GM20000 (cell line): ENCODE measurements at places on chromosomes 2 and 18.

GRCh38 chr2:198004921-198005829, 200.8 kb downstream of the PLCL1 start:
- peak; percentile 42 for DNase-seq

DNA sequence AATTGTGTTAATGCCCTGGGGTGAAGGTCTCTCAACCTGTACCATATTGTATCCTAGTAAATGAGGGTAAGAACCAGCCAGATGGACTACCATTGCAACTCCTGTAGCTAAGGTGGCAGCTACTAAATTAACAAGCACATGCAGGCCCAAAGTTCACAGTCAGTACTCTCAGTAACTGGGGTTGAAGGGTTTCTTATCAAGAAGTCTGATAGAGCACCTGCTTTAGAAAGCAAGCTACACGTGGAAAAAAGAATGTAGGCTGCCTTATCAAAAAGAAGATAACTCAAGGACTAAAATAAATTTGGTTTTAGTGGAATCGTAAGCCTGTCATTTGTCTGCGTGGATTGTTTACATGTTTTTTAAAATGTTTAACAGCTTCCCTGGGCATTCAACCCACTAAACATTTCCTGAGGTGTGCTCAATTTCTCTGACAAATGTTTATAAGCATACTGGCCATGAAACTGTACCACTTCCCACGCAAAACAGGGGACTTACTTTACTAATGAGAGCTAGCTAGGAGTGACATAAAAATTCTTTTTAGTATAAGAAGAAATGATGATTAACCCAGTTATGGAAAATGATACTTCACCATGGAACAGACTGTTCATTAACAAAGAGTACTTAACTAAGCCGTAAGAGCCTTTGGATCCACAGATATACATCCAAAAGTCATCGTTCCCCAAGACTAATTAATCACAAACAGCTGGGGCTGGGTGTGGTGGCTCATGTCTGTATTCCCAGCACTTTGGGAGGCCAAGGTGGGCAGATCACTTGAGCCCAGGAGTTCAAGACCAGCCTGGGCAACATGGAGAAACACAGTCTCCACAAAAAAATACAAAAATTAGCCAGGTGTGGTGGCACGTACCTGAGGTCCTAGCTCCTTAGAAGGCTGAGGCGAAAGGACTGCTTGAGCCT, 36.5 kb downstream of the LPIN2 start:
- no peak for DNase-seq

DNA sequence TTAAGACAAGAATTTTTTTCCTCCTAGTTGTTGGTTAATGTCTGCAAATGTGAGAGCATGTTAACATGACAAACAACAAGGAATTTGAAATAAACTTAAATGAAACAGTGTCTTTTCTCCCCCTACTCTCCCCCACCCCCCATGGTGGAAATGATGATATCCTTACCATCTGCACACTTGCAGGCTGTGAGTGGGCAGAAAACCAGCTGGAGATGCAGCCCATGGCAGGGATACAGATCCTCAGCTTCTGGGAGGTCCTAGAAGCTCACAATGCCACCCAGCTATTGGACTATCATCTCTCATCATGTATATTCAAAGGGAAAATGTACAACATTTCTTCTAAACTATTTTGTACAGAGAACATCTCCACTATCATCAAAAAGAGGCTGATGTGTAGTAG, 196.8 kb downstream of the SLC8A1 start:
- DNase-seq = no peak

GRCh38 chr18:63971320-63972001, 1.6 kb downstream of the SERPINB8 start:
- DNase-seq = no peak

- peak; percentile 90 for DNase-seq
Observed at GRCh38 chr2:25341011-25341727, 556 bp downstream of the DNMT3A start.

- DNase-seq = no peak
Observed at GRCh38 chr2:9050122-9050809, 46.8 kb upstream of the MBOAT2 start.

GRCh38 chr2:30629866-30630265, 177.4 kb downstream of the CAPN13 start:
- no peak for DNase-seq

DNA sequence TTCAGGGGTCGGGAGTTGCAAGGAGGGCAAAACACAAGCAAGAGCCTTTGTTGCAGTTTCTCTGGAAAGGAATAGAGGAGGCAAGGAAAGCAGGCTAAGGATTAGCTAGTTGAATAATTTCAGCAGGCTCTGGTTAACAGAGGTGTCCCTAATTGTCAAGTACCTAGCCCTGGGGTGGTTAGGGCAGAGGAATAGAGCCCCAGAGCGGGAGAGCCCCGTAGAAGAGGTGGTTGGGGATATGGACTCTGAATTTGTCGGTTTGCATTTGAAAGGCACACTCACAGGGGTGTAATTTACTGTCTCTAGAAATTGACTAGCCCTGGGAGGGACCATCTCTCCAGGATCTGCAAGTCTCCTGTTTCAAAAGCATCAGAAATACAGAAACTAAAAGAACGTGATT, 1030.2 kb downstream of the TMEM182 start:
- no peak for DNase-seq

GRCh38 chr2:146027156-146027555, 1507.2 kb upstream of the ZEB2 start:
- DNase-seq = no peak

- DNase-seq = no peak
Observed at GRCh38 chr2:193583638-193584400, 1389.1 kb upstream of the TMEFF2 start.

- DNase-seq = no peak
Observed at GRCh38 chr2:237497838-237498186, 10.8 kb downstream of the MLPH start.

- no peak for DNase-seq
Observed at GRCh38 chr18:5625076-5625475, 81.3 kb upstream of the EPB41L3 start.

GRCh38 chr2:39737661-39738060, 41.4 kb downstream of the THUMPD2 start:
- DNase-seq = no peak

DNA sequence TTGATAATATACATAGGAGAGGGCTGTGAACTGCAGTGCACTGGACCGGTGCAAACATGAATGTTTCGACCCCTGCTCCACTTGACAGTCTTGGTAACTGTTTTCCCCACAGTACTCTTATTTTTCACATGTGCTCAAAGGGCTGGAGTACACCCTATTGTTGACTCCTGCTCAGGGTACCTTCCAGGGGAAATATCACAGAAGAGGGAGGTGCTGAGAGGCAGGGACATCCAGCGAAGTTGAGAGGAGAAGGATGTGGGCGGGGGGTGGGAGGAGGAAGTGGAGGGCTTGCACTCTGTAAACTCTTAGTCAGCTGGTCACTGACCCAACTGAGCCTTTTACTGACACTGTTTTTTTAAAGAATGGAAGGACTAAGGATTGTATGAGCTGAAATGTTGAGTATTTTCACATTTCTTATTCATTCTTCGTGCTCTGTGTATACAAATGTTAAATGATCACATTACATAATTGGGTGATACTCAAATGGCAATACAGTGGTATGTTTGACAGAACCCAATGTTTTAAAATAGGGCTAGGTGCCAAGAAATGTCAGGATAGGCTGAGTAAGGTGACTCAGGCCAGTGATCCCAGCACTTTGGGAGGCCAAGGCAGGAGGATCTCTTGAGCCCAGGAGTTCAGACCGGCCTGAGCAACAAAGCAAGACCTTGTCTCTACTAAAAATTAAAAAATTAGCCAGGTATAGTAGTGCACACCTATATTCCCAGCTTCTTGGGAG, 10.0 kb downstream of the INPP4A start:
- peak; percentile 74 for DNase-seq

DNA sequence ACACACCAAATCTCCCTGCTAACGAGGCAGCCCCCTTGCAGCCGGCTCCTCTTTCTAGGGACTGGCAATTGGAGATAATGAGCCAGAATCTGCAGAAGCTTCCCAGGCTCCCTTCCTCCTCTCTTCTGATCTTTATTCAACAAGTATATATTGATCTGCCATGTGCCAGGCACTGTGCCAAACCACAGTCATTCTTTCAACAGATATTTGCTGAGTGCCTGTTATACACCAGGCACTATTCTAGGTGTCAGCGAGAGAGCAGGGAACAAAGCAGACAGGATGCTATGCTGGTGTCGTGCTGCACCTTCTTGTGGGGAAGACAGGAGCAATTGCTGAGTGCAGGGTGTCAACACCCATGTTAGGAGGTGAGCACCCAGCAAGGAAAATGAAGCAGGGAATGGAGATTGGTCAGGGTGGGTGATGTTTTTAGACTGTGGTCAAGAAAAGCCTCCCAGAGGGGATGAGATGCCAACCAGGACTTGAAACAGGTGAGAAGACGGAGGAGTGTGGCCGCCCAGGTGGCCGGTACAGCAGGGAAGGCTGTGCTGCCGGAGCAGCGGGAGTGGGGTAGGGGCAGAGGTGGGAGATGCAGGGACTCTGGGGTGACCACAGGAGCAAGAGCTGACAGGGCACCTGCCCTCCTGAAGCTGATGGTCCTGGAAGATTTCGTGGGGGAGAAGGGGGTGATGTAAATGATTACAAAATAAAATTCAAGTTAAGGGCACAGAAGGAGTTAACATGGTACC, 307.6 kb upstream of the RAB12 start:
- DNase-seq = no peak

DNA sequence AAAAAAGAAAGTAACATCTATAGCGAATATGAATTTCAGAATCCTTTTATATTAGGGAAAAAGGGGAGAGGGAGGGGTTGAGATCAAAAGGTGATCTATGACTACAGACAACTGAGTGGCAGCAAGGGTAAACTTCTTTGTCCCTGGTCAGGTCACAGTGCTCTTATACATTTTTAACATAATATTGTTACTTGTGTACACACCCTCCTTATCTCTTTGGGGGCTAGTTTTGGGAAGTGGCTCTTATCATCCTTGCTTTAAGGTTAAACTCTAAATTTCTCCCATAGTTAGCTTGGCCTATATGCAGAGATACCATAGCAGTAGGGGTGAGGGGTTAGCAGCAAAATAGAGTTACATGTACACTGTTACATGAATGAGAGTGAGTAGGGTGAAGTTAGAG, 31.6 kb upstream of the ATG16L1 start:
- no peak for DNase-seq

GRCh38 chr2:105969552-105969951, 224.5 kb downstream of the UXS1 start:
- DNase-seq = no peak

GRCh38 chr2:205885492-205886099, 200.4 kb downstream of the INO80D start:
- DNase-seq = peak; percentile 73

DNA sequence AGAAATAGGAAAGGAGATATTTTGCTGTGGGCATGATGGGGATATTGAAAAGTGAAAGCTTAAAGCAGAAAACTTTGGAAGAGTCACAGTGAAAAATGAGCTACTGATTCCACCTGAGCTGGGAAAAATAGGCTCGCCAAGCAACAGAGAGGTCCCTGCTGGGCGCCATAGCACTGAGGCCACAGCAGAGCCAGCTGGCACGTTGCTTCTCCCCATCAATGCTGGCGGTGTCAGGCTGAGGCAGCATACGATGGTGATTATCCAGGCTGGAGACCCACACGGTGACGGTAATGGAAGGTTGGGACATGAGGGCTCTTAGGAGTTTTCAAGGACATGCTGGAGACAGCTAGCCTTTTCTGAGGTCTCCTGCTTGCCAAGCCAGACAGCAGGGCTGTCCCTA, 25.8 kb upstream of the DTNB start:
- no peak for DNase-seq

DNA sequence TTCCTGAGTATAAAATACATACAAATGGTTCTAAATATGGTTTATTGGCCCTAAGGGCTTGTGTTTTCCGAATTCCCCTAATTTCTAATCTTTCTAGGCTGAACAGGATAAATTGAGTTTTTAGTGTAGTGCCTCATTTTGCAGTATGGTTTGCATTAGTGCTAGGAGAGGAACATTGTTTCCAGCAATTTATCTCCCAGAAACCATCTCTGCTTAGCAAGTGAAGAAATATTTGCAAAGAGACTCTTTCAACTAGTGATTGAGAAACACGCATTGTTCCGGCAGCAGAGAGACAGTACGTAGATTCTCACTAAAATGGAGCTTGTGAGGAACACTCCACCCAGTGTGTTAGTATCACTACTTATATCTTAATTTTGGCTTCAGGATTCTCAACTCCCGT, 177.8 kb upstream of the EPAS1 start:
- DNase-seq = no peak

DNA sequence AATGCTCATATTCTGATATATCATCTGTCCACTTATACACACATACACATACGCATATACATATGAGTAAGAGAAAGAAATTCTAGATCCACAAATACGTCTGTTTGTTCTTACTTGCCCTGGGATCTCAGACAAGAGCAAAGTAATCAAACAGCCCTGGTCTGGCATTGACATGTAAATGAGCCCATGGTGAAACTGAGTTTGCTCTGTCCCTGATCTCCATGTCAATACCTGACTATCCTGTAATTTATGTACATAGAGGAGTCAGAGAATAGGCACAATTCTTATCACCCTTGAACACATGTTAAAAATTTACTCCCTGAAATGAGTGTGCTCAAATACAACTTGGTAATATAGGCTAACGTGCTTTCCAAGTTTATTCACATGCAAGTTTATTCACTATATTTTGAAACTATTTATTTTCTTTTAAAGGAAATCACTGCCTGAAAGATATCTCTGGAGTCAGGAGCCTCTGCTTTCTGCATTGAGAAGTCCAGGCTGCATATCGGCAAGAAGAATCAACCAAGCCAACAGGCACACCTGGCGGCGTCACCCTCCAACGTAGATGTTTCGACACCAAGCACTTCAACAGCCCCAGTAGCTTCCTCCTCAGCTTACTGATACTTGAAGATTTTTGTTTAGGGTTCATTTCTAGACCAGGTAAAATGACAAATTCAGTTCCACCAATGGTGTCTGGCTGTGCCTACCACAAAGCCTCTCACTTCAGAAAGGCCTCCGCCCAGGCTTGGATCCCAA, 100.6 kb downstream of the CMPK2 start:
- no peak for DNase-seq

DNA sequence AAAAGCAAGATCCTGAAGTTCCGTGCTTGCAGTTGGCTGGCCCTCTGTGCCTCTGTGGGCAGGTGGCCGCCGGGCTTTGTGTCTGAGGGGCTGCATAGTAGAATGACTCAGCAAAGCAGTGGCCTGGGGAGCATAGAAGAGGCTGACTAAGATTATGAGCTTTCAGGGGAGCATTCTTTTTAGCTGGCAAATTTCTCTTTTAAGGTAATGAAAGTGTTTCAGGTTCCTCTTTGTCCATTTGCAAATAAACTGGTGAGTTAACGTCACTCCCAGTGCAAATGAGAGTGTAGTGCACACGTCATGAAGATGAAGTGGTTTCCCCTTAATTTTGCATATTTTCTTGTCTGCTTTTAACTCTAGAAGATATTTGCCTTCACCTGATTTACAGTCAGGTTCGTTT, 98.6 kb downstream of the BCL2L11 start:
- DNase-seq = peak; percentile 47
